ENCODE measurements at places on chromosomes 12 and 14.

GRCh38 chr12:1346126-1346525 lies 248.3 kb downstream of the FBXL14 start:
- no peak for DNase-seq

DNA sequence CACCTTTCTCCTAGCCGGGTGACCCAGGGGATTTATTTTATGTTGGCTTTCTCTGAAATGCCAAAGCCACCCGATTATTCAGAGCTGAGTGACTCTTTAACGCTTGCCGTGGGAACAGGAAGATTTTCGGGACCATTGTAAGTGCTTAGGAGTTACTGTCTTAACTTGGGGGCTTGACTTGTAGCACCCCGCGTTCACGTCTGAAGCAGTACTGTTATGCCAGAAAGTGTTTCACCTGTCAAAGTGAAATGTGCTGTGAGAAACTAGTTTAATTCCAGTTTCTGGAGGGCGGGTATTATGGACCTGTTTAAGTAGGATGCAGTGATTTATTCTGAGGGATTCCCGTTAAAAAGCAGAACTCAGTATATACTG lies 218 bp downstream of the LYSET start:
- no peak for DNase-seq

DNA sequence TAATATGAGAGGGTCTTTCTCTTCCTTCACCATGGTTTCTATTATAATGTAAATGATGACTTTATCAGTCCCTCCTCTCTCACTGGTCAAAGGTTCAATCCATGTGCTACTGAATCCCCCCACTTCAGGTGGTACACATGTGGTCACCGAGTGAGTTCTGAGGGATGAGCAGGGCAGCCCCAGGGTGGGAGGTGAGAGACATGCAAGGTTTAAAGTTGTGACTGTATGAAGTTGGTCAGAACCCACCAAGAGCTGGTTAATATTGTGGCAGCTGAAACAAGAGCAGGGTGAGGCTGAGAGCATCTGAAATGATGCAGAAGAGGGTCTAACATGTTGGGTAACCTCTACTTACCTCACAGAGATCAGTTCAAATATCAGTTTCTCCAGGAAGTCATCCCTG lies 444.7 kb upstream of the FBXO33 start:
- no peak for DNase-seq

DNA sequence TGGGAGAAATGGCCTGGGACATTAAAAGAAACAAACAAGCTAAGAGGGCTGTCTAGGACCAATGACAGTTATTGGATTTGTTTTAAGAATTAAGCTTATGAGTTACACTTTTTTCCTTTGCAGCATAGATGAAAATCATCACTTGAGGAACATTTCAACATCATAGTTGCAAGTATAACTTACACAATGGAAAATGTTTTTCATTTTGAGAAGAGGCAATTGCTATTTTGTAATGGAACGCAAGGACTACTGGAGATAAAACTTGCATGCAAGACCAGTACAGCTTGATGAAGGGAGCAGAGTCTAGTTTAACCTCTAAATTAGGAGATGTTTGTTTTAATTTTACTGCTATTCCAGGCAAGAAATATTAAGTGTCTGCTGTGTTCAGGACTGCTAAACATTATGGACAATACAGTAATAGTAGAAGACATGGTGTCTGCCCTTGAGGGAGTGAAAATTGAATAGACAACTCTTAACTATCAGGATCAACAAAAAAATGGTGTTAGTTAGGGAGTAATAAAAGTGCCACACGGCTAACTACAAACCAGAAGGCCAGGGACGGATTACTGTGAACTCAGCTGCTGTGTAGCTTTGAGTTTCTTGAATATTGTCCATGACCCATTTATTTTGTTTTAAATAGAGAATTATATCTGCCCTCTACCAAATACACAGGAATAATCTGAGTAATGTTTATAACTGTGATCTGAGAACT lies 374.5 kb downstream of the RAD51B start:
- DNase-seq = no peak

GRCh38 chr14:99465288-99465687 lies 15.4 kb downstream of the SETD3 start:
- DNase-seq = no peak

GRCh38 chr12:2543801-2544200 lies 251.0 kb upstream of the FKBP4 start:
- DNase-seq = no peak

DNA sequence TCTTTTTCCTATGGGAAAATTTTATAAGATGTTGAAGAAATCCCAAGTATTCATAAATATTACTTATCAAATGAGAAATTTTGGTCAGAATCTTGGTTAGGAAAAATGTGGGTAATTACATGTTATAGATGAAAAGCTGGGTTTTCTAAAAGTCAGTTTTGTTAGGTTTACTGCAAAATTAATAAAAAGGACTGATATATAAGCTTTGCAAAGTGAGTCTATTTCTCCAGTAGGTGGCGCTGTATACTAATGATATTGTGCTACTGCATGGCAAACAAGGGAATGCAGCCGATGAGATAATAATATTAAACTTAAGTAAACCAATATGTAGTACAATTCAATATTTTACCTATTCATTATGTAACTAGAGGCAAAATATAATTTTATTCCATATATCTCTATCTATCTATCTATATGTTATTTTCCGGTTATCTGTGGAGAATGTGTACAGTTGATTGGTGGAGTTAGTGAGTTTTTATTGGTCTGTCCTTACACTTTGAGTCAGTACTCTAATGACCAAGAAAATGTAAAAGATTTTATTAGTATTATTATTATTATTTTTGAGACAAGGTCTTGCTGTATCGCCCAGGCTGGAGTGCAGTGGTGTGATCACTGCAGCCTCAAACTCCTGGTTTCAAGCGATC lies 32.9 kb downstream of the MIPOL1 start:
- no peak for DNase-seq

- DNase-seq = no peak
Measured at GRCh38 chr12:116402163-116402939, 124.9 kb upstream of the MED13L start.

DNA sequence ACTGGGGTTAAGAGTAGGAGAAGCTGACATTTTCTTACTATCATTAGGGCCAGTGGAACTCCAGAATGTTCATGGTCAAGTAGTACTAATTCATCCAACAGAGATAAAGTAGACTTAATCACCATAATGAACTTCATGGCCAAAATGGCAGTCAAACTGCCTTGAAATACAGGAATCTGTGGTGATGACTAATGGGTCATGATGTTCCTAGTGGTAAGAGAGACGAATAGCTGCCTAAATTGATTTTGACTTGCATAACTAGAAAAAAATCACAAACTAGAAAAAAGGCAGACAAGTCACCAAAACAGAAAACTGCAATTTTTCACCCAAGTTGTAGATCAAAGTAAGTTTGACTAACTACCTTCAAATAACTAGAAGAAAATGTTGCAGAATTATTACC lies 138.5 kb downstream of the MGAT4C start:
- DNase-seq = no peak

DNA sequence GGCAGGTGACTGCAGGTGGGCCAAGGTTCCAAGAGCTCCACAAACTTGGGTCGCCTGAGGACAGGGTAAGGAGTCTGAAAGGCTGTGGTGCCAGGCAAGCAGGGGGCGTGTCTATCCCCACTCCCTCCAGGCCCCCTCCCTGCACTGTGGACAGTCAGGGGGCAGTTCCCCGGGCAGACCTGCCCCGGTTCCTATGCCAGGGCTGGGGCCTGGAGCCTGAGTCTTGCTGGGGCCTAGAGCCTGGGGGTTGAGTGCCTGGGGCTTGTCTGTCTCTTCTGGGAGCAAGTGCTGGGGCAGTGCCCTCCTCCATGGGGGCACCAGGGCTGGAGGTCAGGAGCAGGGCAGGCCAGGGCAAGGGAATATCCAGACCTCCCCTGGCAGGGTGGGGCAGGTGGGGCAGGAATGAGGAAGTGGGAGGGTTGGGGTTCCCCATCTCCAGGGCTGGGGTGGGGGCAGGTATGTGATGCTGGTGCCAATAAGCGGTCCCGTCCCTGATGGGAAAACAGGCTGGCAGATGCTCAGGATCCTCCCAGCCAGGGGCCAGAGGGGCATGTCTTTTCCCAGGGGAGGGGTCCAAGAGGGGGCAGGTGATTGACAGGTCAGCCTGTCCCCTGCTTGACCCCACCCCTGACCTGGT lies 11.9 kb upstream of the TNFAIP2 start:
- no peak for DNase-seq

DNA sequence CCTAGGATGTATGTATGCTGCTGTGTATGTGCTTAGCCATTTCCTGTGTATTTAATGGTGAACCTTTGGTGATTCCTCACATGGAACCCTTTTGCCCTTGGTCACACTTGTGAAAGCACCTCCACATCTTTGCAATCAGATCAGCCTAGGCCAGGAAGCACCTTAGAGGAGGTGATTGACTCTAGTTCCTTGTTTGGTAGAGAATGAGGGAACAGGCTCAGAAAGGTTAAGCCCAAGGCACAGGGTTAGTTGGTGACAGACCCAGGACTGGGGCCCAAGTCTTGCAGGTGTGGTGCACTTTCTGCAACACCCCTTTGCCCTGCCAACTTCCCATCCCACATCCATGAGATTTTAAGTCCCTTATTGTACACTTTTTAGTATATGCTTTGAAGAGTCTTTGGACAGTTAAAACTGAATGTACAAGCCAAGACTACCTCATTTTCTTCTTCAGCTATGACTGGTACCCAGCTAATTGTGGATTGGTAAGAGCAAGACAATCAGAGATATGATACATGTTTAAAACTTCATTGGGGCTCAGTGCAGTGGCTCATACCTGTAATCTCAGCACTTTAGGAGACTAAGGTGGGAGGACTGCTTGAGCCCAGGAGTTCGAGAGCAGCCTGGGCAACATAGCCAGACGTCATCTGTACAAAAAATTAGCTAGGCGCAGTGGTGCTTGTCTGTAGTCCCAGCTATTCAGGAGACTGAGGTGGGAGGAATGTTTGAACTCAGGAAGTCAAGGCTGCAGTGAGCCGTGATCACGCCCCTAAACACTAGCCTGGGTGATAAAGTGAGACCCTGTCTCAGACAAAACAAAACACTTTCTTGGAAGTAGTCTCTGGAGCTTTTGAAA lies 71.1 kb downstream of the RASSF3 start:
- DNase-seq = no peak

DNA sequence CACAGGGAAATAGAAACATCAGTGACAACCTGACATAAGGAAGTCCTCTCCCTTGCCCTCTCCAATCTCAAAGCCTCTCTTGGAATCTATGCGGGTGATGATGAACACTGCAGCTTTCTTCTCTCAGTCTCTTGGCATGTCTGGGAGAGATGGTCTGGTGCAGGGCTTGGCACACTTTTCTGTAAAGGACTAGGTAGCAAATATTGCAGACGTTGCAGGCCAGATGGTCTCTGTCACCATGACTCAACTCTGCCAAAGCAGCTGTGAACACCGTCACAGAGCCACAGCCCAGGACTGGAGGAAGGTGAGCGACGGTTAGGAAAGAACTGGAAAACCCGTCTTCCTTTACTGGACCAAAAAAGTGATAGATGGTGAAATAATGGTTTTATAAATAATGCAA lies 591.0 kb upstream of the TMEM132C start:
- no peak for DNase-seq

GRCh38 chr14:71398450-71398849 lies 491.2 kb downstream of the PCNX1 start:
- DNase-seq = no peak

DNA sequence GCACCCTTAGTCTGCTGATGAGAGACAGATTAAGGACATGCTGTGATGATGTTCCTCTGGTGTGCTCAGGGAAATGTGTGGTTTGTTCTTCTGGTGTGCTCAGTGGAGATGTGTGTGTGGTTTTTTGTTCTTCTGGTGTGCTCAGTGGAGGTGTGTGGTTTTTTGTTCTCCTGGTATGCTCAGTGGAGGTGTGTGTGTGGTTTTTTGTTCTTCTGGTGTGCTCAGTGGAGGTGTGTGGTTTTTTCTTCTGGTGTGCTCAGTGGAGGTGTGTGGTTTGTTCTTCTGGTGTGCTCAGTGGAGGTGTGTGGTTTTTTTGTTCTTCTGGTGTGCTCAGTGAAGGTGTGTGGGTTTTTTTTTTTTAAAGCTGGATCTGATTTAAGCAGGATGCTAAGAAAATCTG lies 15.4 kb downstream of the PIWIL1 start:
- no peak for DNase-seq

GRCh38 chr14:68470361-68470760 lies 322.5 kb downstream of the ZFP36L1 start:
- DNase-seq = no peak

GRCh38 chr12:25236190-25236589 lies 14.5 kb downstream of the KRAS start:
- DNase-seq = no peak

GRCh38 chr12:69792533-69792932 lies 32.5 kb upstream of the MYRFL start:
- DNase-seq = no peak

- no peak for DNase-seq
Measured at GRCh38 chr14:25680934-25681333, 631.0 kb upstream of the STXBP6 start.

- DNase-seq = no peak
Measured at GRCh38 chr12:12443431-12443878, 86.6 kb downstream of the BORCS5 start.

GRCh38 chr12:29073631-29074239 lies 75.3 kb upstream of the FAR2 start:
- no peak for DNase-seq

DNA sequence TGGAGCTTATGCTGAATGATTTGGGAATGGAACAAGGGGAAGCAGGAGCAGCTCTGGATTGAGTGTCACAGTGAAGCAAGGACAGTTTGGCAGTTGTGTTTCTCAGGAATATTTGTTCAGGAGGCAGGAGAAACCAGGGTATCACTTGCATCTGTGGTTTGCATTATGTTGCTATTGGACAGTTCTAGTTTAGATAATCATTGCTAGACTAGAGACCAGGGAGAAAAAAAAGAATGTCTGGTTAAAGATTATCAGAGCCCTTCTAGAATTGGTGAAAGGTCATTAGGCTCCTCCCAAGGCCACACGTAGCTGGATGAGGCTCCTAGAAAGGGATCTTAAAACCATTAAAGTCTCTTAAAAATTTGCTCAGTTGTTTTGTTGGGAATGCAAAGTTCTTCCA lies 17.0 kb upstream of the SRSF5 start:
- DNase-seq = no peak

DNA sequence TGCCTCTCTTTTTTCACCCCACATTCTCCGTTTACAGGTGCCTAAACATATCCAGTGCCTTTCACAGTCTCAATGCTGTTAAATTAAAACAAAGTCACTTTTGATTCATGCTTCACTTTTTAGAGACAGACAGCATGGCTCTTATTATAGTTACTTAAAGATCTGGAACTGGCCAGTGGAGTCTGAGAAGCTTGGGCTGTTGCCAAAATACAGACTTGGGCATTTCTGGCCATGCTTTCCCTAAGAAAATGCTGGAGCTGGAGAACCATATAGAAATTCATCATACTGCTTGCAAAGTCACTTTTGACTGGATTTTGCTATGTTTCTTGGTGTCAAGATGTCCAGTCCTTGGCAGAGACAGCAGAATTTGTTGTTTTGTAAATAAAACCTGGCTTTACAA lies 12.2 kb upstream of the GPR68 start:
- no peak for DNase-seq
